ENCODE measurements at places on chromosomes 16 and 17. TPM values are rescaled to one million over a fixed set of nuclear protein-coding genes. Genes with fewer than 3 reads are reported as not detected.

- H3K4me3 ChIP-seq: no peak overlapping the region
- no peaks in the 10 kb centered on the region for H3K36me3 ChIP-seq
- no peaks in the 10 kb centered on the region for H3K27me3 ChIP-seq
- H3K27ac ChIP-seq: no peak overlapping the region
- peaks cover 11% of the 10 kb centered on the region for H3K4me1 ChIP-seq
Measured at GRCh38 chr17:32498391-32498790, 11.6 kb downstream of the CDK5R1 start.

DNA sequence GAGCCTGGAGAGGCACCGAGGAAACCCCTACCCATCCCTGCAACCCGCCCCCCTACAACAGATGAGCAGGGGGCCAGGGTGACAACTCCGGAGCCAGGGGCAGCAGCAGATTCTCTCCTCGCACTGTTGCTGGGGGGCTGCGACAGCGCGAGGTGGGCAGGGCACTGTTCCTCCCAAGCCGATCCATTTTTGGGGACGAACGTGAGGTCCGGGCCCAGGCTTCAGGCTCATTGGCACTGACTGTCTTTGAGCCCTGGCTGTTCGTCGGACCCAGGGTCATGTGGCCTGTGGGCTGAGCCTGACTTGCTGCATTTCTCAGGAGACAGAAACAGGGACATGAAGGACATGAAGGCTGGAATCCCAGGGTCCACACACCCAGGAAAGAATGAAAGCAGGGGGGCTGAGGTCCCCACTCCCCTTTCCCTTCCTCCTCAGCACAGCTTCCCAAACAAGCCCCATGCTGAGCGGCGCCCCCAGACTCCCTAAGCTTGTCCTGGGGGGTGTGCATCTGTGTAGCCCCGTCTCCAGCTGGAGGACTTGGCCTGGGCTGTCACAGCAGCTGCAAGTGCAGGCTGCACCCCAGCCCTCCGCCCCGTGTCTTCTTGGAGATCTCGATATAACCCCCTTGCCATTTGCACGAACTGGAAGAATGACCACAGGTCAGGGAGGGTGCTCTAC is 18.7 kb downstream of the CEP295NL start:
- DNase-seq: no peak
- H3K4me1 ChIP-seq: peaks cover 86% of the 10 kb centered on the region
- H3K36me3 ChIP-seq: peaks cover 4% of the 10 kb centered on the region
- H3K27me3 ChIP-seq: no peaks in the 10 kb centered on the region

- peaks cover 33% of the 10 kb centered on the region for H3K27me3 ChIP-seq
- H3K4me1 ChIP-seq: peaks cover 22% of the 10 kb centered on the region
- no peak overlapping the region for H3K27ac ChIP-seq
- peak; percentile 80 for DNase-seq
- no peak overlapping the region for H3K4me3 ChIP-seq
Measured at GRCh38 chr17:77737442-77738265, 220.8 kb upstream of the TNRC6C start.

GRCh38 chr16:83224642-83225041 is 583.1 kb upstream of the HSBP1 start:
- H3K4me3 ChIP-seq: no peak overlapping the region
- H3K4me1 ChIP-seq: no peaks in the 10 kb centered on the region
- no peaks in the 10 kb centered on the region for H3K27me3 ChIP-seq
- DNase-seq: no peak

MT1M gene
- total RNA-seq: 1.2 TPM

- H3K4me3 ChIP-seq: no peak overlapping the region
- no peak for DNase-seq
- peak overlapping the region; percentile 39 for H3K27ac ChIP-seq
Measured at GRCh38 chr16:55569025-55569424, 2.5 kb downstream of the CAPNS2 start.

DNA sequence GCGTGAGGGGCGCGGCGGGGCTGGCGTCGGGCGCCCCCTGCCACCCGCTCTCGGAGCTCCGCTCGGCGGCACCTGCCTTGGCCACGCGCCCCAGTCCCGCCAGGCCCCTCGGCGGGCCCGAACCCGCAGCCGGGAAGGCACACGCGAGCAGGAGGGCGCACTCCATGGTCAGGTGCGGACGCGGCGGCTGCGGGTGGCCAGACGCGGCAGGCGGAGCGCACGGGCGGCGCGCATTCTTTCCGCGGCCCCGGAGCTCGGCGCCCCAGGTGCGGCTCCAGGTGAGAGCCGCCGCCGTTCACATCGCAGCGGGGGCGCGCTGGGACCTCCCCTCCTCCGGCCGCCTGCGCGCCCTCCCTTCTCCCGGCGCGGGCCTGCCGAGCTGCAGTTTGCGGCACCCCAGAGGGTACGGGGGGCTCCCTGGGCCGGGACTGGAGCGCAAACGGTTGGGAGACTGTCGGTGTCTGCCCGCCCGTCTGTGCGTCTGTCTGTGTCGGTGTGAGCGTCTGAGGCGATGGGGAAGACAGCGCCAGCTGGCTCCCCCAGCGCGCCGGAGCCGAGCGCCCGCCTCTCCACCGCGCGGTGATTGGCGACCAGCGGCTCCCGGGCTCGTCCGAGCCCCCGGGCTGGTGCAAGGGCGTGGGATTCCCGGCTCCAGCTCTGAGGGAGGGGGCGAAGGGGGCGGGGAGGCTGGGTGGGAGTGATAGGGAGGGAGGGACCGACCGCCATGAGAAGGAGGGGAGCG is at the start of gene ADAMTS18:
TSS of gene ADAMTS18 (minus strand) at position 505 of the 742 bp plus-strand sequence. CDS start at position 166, 339 bp downstream.
- no peaks in the 10 kb centered on the region for H3K36me3 ChIP-seq
- H3K4me3 ChIP-seq: no peak within 1 kb of the TSS
- DNase-seq: no peak
- H3K27ac ChIP-seq: no peak within 1 kb of the TSS
- no peaks in the 10 kb centered on the region for H3K4me1 ChIP-seq
- peaks cover 49% of the 10 kb centered on the region for H3K27me3 ChIP-seq

TSPOAP1 gene
- not detected for total RNA-seq

DNA sequence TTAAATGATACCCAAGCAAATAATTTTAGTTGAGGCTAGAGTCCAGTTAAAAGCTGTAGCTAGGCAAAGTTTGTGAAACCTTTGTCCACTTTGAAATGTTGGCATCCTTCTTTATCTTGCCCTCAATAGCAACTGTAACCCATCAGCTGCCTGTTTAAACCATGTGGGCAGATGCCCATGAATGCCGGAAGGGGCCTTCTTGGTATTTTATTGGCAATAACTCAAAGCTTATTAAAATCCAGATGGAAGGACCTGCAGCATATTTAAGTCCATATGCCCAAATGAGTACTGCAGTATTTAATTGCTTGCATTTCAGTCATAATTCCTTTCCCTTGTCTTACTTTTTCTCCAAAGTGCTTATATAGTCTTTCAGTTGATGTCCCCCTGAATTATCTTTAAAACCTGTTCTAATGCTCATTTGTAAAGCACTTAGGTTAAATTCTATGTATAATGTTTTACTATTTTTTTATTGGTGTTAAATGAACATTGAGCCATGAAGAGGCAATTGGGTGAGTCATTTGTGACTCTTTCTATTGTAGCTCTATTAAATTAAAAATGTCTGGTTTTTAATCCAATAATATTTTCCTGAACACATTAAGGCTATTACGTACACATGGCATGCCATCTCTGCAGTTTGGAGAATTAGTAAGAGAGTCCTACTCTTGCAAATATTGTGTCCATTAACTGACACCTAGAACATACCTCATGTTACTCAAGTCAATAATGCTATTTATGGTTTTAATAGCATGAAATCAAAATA is 225.3 kb downstream of the KCNJ2 start:
- H3K4me3 ChIP-seq: no peak overlapping the region
- H3K36me3 ChIP-seq: no peaks in the 10 kb centered on the region
- H3K27ac ChIP-seq: no peak overlapping the region
- peaks cover 17% of the 10 kb centered on the region for H3K27me3 ChIP-seq
- DNase-seq: no peak
- H3K4me1 ChIP-seq: no peaks in the 10 kb centered on the region

- H3K27ac ChIP-seq: no peak overlapping the region
- H3K4me1 ChIP-seq: peaks cover 14% of the 10 kb centered on the region
- peaks cover 8% of the 10 kb centered on the region for H3K27me3 ChIP-seq
- DNase-seq: no peak
Measured at GRCh38 chr16:79302731-79303130, 297.8 kb downstream of the MAF start.

RASD1 gene
- total RNA-seq: 1.2 TPM

MFAP4 gene
- 73.4 TPM for total RNA-seq

DNA sequence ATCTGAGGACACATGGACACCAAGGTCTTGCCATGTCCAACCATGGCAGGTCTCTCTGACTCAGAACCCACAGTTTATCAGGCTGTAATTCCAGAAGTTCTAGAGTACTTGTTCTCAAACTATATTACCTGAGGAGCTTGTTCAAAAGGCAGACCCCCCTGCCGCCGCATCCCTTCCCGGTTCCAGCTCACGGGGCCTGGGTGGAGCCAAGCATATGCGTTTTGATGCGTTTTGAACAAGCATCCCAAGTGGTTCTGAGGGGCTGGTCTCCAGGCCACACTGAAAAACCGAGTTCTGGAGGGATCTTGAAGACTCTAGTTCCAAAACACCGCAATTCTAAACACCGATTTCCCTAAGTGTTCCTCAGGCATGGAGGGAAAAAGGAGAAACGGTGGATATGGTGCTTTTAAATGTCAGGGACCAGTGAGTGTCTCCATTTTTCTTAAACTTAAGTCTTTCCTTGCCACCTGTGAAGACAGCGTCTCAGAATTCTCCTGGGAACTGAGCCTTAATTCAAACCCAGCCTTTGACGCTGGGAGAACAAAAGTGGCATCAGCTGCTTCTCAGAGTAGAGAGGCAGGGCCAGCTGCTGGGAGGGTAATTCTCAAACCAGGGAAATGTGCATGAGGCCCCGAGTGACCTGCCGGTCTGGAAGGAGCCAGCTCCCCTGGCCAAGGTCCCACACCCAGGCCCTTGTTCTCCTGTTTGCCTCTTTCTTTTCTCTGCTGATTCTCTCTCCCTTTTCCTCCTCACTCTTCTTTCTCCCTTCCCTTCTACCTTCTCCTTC is 84.4 kb upstream of the PLCG2 start:
- H3K4me1 ChIP-seq: peaks cover 12% of the 10 kb centered on the region
- H3K36me3 ChIP-seq: peaks cover 19% of the 10 kb centered on the region
- no peak for DNase-seq
- no peak overlapping the region for H3K27ac ChIP-seq
- no peaks in the 10 kb centered on the region for H3K27me3 ChIP-seq
- no peak overlapping the region for H3K4me3 ChIP-seq

TBC1D3D gene
- 0.91 TPM for total RNA-seq

GRCh38 chr17:54969658-54970572 is 1.4 kb downstream of the STXBP4 start:
- peaks cover 21% of the 10 kb centered on the region for H3K4me1 ChIP-seq
- peaks cover 1% of the 10 kb centered on the region for H3K36me3 ChIP-seq

- H3K4me3 ChIP-seq: peak overlapping the region; percentile 81
- peak overlapping the region; percentile 33 for H3K27ac ChIP-seq
Measured at GRCh38 chr16:15857724-15858560, 1.1 kb upstream of the MYH11 start.

DNA sequence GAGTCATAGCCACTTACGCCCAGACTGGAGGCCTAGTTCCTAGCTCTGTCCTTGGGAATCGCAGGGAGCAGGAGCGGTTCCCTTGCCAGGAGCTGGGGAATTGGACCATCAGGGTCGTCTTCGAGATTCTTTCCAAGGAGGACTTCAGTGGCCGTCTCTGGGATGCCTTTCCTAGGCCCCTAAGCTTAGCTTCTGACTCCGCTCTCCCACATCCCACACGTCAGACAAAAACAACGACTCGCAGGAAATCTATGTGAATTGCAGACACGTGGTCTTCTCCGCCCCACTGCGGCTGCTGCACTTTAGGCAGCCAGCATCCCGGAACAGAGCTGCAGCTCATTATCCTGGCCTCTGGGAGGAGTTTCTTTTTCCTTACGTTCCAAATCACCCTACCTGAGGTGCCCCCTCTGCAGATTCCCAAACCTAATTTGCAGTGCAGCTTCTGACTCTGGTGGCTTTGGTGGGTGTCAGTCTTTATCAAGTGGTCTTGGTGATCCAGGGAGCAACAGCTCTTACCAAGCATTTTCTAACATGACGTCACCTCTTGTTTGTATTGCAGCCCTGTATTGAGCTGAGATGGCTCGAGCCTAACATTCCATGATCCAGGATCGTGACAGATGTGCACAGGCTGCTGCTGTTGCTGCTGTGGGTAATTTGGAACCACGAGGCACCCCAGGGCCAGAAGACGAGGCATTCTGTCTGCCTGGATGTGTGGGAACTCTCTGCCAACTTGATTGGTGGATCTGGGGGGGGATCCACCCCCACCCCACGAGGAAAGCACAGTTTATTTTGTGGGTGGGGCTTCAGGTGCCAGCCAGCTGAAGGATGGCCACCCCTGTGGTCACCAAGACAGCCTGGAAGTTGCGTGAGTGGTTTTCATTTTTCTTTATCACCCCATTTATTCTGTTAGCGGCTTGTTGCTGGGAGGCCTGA is 1.1 kb downstream of the KATNB1 start:
- no peak for DNase-seq
- H3K27ac ChIP-seq: peak overlapping the region; percentile 91
- H3K27me3 ChIP-seq: no peaks in the 10 kb centered on the region
- H3K36me3 ChIP-seq: no peaks in the 10 kb centered on the region

DNA sequence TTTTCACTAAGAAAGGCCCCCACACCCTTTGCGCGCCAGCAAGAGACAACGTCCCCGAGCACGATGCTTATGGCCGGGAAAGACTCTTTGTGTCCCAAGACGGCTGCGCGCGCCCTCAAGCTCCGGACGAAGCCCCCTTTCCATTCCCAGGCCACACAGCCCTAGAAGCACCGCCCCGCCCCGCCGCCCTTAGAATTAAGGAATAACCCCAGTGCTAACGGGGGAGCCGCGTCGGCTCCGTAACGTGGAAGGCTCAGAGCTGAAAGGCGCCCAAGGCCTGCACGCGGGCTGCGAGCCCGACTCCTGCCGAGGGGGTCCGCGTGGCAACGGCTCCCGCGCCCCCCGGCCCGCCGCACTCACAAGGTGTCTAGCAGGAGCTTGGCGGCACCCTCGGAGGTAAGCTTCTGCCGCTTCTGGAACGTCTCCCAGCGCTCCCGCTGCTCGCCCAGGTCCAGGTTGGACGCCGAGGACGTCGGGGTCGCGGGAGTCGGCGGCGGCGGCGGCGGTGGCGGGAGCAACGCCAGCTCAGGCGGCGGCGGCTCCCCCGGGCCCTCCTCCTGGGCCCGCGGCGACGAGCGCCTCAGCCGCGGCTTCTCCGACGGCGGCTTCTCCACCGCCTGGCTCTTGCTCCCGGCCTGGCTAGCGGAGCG is 477 bp downstream of the CENPV start:
- peak overlapping the region; percentile 23 for H3K27ac ChIP-seq
- peaks cover 5% of the 10 kb centered on the region for H3K27me3 ChIP-seq
- DNase-seq: no peak

MT4 gene
- not detected for total RNA-seq

GRCh38 chr16:55568207-55568606 is 1.7 kb downstream of the CAPNS2 start:
- peaks cover 3% of the 10 kb centered on the region for H3K36me3 ChIP-seq
- peak overlapping the region; percentile 8 for H3K27ac ChIP-seq
- no peak overlapping the region for H3K4me3 ChIP-seq
- peaks cover 43% of the 10 kb centered on the region for H3K4me1 ChIP-seq
- DNase-seq: no peak
- H3K27me3 ChIP-seq: no peaks in the 10 kb centered on the region

GRCh38 chr17:48484256-48484655 is 46.6 kb downstream of the HOXB1 start:
- no peak for DNase-seq
- H3K27me3 ChIP-seq: peaks cover 16% of the 10 kb centered on the region
- no peaks in the 10 kb centered on the region for H3K36me3 ChIP-seq
- no peak overlapping the region for H3K4me3 ChIP-seq
